ENCODE measurements at places on chromosomes 12 and 14.

DNA sequence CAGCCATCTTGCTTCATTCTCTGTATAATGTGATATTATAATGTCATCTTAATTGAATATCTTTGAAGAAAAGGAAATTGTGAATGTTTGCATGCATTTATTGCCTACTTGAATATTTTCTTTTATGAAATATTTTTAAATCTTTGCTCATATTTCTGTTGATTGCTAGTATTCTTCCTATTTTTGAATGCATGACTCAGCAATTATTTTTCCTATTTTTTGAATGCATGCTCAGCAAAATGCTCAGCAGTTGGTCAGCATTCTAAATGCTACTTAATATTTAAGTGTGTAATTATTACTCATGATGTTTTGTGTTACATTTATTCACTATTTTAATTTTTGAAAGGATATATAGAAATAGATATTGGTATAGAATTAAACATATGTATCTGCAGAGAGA, 378.3 kb downstream of the CCER1 start:
- DNase-seq = no peak

- DNase-seq = no peak
Measured at GRCh38 chr14:105128059-105128458, 40.5 kb downstream of the JAG2 start.

DNA sequence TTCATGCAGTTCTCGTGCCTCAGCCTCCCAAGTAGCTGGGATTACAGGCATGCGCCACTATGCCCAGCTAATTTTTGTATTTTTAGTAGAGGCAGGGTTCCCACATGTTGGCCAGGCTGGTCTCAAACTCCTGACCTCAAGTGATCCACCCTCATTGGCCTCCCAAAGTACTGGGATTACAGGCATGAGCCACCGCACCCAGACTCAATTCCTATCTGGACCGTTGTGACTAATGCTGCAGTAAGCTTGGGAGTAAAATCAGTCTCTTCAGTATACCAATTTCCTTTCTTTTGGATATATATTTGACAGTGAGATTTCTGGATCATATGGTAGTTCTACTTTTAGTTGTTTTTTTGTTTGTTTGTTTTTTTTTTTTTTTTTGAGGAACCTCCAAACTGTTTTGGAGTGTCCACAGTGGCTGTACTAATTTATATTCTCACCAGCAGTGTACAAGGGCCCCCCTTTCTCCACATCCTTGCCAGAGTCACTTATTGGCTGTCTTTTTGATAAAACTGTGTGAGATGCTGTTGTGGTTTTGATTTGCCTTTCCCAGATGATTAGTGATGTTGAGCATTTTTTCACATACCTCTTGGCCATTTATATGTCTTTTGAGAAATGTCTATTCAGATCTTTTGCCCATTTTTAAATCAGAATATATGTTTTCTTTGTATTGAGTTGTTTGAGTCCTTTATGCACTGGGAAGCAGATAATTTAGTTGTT, 37.3 kb upstream of the EVL start:
- no peak for DNase-seq

GRCh38 chr12:121826318-121827150, 22.7 kb downstream of the SETD1B start:
- no peak for DNase-seq

- DNase-seq = no peak
Measured at GRCh38 chr12:48995086-48995879, 3.9 kb downstream of the DDN start.

DNA sequence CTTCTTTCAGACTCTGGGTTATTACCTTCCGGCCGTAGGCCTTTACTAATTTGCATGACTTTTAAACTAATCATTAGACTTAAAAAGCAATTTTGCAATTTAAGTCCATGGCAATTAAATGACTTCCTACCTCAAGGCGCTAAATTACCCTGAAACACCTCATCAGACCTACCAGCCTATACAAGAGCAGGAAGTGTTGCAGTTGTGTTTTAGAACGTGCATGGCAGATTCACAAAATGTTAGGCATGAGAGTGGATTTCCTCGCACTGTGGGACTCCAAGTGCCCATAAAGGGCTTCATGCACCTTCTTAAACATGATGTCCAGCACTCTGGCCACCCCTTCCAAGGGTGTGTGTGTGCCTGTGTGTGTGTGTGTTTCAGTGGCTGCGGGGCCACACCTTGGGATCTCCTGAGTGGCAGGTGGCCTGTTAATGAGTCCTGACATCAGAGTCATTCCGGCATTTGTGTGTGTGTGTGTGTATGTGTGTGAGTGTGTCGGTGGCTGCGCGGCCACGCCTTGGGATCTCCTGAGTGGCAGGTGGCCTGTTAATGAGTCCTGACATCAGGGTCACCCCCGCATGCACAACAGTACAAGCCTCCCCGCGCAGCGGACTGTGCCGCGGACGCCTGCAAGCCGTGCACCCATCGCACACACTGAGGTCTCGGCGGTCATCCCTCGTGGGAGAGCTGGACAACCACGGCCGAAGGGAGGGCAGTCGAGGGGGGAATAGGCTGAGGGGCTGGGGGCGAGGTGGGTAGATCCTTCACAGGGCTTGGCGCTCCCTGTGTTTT, 900 bp downstream of the C2CD5 start:
- no peak for DNase-seq

DNA sequence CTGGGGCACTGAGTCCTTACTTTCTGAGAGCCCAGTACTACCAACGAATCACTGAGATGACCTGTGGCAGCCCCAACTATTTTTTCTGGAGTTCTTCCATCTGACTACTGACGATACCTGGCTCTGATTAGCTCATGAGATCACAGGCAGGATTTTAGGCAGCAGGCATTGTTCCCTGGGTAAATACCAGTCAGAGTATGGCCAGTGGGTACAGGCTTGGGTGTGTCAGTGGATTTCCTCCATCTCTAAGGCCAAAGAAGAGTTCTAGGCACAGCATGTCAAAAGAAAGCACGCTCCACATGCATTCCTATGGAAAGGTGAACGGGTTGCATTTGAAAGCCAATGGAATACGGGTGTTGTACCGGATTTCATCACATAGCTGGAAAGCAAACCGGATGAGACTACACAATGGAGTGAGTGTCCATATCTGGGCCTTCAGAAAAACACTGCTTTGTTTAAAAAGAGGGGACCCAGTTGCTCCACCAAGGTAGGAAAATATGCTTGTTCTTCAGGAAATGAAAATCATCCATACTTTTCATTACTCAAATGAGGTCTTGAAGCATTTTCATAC, 55.0 kb downstream of the PAX9 start:
- DNase-seq = no peak

- DNase-seq = no peak
Measured at GRCh38 chr12:112555621-112556233, 137.0 kb downstream of the PTPN11 start.

DNA sequence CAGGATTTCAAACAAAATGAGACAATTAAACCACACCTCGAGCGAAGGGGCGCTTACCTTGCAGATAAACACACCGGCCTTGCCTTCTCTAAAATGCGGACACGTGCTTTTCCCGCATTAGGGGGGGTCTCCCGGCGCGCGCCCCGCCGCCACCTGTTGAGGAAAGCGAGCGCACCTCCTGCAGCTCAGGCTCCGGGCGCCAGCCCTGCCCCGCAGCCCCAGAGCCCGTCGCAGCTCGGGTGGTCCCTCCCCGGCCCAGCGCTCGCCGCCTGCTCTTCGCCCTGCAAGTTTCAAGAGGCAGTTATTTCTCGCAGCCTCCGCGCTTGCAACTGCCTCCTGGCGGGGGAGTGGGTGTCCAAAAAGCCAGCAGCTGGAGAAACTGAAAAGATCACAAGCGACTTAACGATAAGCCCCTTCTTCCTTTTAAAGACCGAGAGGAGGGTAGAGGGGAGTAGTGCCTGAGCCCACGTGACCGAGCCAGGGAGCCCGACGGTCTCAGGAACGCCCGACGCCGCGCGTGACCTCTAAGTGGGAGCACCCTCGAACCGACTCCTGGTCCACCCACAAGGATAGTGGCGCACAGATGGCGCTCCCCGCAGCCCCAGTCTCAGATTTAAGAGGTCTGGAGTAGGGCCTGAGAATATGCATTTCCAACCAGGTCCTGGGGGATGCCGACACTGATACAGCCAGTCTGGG, at the start of gene ESR2:
TSS of gene ESR2 (minus strand) at position 396 of the 696 bp plus-strand sequence. CDS start 11,386 bp downstream, outside the sequence.
- DNase-seq = no peak

- no peak for DNase-seq
Measured at GRCh38 chr12:64054079-64054520, 168.0 kb downstream of the KICS2 start.
